ENCODE measurements at places on chromosomes 4 and X. TPM values are rescaled to one million over a fixed set of nuclear protein-coding genes. Genes with fewer than 3 reads are reported as not detected.

The HPGD gene
- not detected for polyA plus RNA-seq

The DAPP1 gene
- not detected for polyA plus RNA-seq

The PFKFB1 gene
- not detected for polyA plus RNA-seq

- no peaks in the 10 kb centered on the region for H3K36me3 ChIP-seq
- no peak overlapping the region for H3K27ac ChIP-seq
- H3K4me1 ChIP-seq: no peaks in the 10 kb centered on the region
- H3K27me3 ChIP-seq: no peaks in the 10 kb centered on the region
- DNase-seq: no peak
Observed at GRCh38 chrX:76453737-76454406, 26.4 kb downstream of the MAGEE1 start.

DNA sequence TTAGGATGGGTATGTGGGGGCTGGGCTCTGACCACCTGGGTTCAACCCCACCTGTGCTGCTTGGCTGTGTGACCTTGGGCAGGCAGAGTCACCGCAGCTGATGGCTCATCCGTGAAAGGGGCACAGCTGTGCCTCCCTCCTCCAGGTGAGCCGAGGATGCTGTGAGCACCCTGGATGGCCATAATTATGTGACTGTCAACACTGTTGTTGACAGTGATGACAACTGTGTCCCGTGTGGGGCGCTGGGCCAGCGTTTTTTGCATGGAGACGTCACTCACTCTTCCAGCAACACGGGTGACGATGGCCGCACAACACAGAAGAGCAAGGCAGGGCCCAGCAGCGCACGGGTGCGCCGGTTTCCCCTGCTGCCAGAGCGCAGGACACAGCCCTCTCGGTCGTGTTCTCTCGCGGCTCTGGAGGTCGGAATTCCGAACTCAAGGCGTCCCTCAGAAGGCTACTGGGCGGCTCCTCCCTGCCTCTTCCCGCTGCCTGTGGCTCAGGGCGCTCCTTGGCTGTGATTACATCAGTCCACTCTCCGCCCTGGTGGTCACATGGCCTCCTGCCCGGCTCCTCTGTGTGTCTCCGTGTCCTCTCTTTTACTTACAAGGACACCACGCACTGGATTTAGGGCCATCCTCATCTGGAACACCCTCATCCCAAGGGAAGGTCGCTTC, 1.3 kb downstream of the SH3TC1 start:
- no peaks in the 10 kb centered on the region for H3K27me3 ChIP-seq
- no peak for DNase-seq
- peaks cover 8% of the 10 kb centered on the region for H3K4me1 ChIP-seq
- H3K27ac ChIP-seq: no peak overlapping the region

DNA sequence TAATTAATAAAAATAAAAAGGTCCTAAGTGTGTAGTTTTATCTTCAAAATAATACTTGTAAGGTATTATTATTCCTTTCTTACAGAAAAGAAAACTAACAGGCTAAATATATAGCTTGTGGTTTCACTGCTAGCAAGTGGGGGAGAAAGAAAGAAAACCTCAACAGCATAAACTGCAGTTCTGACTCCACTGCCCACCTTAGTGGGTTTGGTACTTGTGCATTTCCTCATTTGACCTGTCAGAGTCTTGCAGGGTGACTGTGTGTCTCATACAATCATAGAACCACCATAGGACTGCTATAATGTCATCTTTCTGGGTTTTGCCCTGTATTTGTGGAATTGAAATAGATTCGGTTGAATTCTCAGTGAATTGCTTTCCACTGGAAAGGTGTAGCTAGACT, 94.7 kb upstream of the PUDP start:
- no peaks in the 10 kb centered on the region for H3K27me3 ChIP-seq
- DNase-seq: no peak
- no peak overlapping the region for H3K4me3 ChIP-seq
- no peak overlapping the region for H3K27ac ChIP-seq
- no peaks in the 10 kb centered on the region for H3K4me1 ChIP-seq
- H3K36me3 ChIP-seq: no peaks in the 10 kb centered on the region

- peak; percentile 46 for DNase-seq
- peak overlapping the region; percentile 81 for H3K27ac ChIP-seq
Observed at GRCh38 chrX:110316351-110317060, 1.4 kb downstream of the AMMECR1 start.

DNA sequence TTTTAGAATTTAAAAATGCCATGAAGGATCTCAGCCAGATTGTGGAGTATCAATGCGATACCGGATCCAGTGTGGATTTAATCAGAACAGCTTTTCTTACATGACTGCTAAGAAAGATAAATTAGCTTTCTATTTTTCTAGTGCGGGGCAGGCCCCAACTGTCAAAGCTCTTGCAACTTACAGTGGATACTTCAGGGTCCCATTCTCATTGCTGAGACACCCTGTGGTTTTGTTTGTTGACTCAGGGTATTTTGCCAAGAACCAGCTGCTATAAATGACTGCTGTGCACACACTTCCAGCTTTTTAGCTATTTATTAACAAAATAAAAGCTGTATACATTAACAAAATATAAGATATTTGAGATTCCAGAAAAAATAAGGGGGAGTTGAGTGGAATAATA, 166.4 kb downstream of the DCLK2 start:
- peaks cover 14% of the 10 kb centered on the region for H3K4me1 ChIP-seq
- no peaks in the 10 kb centered on the region for H3K36me3 ChIP-seq
- no peaks in the 10 kb centered on the region for H3K27me3 ChIP-seq
- DNase-seq: peak; percentile 44
- H3K27ac ChIP-seq: no peak overlapping the region

Data from GM23248 (cell line).